ENCODE measurements at places on chromosomes 12 and 14.

GRCh38 chr12:212715-213526, 1.0 kb downstream of the SLC6A12 start:
- no peak for DNase-seq

DNA sequence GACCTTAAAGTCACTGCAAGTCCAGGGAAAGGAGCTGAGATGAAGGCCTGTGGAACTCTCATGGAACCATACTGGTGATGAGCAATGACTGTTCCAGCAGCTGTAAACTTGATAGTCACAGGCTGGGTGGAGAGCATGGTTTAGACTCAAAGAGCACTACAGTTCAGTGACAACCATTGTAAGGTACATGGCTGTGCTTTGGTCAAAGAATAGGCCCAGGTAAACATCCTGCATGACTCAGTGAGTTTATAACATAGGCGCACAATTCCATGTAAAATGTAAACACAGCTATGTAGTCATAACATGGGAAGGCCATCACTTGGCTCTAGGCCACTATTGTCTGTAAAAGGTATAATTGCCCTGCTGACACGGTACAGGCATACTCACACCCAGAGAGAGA, 119.3 kb upstream of the FSCB start:
- DNase-seq: no peak

GRCh38 chr12:23564451-23565152, 384.9 kb downstream of the SOX5 start:
- DNase-seq: no peak

DNA sequence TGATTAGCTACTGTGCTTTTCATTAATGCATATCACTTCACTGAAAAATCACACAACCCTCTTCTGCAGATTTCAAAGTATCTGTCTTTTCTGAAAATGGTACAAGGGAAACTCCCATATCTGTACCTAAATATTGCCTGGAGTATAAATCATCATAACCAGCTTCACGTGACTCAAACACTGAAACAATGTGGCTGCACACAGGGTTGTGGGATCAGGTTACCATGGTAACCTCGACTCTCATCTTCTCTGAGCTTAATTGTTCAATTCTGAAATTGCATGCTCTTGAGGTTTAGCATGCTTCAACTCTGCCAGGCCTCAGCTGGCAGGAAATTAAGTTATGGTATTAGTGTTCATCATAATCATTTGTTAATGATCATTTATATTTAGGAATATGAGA, 77.5 kb upstream of the CPSF6 start:
- DNase-seq: no peak

- DNase-seq: no peak
These were observed 121.2 kb upstream of the PTPRB start for GRCh38 chr12:70758494-70758845.

- DNase-seq: no peak
These were observed 32.0 kb downstream of the DCP1B start for GRCh38 chr12:1972260-1972659.

- no peak for DNase-seq
These were observed 2.7 kb upstream of the SEL1L start for GRCh38 chr14:81536241-81536771.

- DNase-seq: no peak
These were observed 150.3 kb upstream of the PRKD1 start for GRCh38 chr14:30077946-30078345.

DNA sequence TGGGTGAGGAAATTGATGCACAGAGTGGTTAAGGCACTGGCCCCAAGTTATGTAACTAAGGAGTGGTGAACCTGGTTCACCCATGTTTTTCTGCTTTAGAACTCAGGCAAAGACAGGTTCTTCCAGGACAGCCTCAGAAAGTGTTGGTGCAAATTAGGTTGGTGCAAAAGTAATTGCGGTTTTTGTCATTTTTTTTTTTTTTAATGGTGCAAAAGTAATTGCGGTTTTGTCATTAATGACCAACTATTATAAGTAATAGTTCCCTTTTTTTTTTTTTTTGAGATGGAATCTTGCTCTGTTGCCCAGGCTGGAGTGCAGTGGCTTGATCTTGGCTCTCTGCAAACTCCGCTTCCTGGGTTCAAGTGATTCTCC, 5.2 kb upstream of the SSH1 start:
- DNase-seq: no peak

GRCh38 chr14:105411985-105412770, 7.4 kb upstream of the MTA1 start:
- DNase-seq: no peak

GRCh38 chr12:52418576-52419110, 12.5 kb upstream of the KRT82 start:
- no peak for DNase-seq

DNA sequence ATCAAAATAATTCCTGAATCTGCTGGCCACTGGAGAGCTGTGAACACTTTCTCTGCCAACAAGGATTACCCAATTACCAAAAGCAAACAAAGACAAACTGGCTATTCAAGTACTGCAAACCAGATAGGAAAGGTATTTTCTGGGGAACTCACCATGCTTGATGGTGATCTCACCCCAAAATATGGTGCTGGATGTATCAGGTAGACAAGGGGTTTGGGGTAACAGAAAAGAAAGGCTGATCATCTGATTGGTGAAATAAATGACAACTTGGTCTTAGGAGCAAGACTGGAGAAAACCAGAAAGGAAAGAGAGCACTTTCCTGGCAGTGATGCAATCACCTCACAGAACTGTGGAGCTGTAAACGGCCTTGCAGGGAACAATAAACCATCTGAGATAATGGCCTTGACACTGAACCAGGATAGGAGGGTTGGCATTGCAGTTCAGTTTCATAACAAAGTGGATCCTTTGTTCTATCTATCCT, 31.0 kb upstream of the NPFF start:
- no peak for DNase-seq

GRCh38 chr14:104698688-104699425, 9.4 kb downstream of the INF2 start:
- no peak for DNase-seq

DNA sequence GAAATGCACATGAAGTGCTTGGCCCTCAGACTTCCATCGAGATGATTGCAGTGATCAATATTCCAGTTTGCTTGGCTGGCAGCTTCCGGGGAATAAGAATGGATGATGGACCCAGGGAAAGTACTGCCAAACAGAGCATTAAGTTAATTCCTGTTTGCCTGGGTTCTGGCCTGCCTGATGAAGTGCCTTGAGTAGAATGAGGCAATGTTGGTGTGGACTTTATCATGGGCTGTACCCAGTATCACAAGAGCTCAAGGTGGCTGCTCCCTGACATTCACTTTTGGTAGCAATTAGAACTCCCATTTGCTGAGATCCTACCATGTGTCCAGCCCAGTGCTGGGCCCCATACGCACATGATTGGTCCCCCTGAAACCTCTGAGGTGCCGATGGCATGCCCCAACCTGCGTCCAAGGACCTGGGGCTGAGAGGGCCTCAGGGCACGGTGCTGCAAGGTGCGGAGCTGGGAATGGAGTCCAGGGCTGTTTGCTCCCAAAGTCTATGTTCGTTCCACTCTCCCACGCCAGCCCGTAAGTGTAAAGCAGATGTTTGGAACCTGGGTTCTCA, 80.7 kb downstream of the SLC25A47 start:
- no peak for DNase-seq

- no peak for DNase-seq
These were observed 1.2 kb downstream of the PAWR start for GRCh38 chr12:79689477-79690141.

DNA sequence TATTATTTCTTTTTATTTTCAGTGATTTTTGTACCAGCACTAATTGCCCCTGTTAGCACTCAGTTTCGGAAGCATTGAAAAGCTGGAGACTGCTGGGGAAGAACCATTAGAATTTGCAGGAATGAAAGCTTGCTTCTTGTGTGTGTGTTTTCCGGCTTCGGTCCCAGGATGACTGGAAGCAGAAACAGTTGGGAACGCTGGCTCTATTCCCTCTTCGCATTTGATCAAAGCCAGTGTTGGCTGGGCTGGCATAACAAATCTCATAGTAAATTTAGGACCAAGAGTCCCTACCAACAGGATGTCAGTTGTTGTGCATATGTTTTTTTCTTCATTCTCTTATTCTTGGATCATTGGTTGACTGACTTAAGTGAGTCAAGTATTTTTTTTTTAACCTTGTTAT, 53.6 kb upstream of the TRAF3 start:
- no peak for DNase-seq

DNA sequence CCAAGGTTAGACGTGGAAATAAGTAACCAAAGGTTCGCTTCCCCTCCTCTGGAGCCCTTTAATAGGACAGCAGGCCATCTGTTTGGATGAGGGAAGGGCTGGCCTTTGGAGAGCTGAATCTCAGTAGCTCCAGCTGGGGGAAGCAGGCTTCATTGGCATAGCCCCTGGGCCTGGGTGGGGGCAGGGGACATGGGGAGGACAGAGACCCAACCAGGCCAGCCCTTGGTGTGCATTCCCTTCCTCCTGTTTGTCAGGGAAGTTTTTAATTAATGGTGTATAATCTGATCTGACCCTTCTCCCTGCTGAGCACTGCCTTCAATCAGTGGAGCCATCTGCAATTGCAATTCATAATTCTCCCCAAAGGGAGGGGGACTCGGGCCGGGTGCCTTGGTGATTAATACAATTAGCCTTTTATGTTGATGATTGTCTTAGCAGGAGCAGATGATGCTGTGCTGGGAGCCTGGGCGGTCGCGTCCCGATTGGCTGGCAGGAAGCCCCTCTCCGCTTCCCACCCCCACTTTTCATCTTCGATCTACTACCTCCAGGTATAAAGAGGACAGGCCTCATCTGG, 6.4 kb downstream of the AQP6 start:
- DNase-seq: no peak

- DNase-seq: no peak
These were observed 11.1 kb downstream of the AKAP5 start for GRCh38 chr14:64476438-64476837.

DNA sequence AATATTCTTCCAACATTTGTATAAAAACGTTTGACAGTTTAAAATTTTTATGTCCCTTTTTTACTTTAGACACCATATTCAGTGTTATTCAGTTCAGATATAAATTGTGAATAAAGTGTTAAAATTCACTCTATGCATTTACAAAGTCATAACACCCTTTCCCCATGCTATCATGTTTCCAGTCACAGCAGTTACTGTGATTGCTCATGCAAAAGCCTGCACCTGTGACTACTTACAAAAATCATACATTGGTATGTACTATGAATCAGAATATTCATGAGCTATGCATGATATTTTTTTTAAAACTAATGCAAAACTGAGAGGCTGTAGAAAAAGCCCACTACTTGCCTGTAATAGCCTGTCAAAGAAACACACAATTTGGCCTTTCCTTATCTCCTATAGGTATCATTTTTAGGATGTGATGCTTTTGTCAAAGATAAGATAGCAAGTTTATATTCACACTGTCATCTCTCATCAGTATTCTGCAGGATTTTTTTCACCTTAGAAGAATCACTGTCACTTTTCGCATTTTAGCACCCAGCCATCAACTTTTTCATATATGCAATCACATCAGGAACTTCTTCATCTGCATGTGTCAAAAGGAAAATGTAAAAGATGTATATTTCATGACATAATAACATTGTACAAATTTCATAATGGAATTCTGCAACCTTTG, 443.2 kb downstream of the C12orf50 start:
- DNase-seq: no peak

- DNase-seq: no peak
These were observed 46.3 kb upstream of the PTGDR start for GRCh38 chr14:52220924-52221811.

DNA sequence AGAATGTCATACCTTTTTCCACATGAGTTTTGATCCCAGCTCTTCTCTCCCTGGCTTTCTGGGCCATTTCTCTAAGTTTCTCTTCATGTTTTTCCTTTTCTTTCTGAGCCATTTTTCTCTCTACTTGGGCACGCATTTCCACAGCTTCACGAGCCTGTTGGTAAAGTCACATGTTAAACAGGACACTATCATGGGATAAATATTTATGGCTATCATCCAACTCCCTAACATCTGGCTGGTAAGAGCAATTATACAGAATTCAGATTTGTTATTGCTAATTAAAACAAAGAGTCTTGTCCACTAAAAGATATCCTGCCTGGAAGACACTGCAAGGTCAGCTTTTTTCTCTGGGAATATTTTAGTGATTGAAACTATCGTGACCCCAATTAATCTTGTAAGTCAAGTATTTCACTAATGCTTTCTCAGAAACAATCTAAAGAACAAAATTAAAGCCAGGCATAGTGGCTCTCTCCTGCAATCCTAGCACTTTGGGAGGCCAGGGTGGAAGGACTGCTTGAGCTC, 23.1 kb downstream of the SLIRP start:
- no peak for DNase-seq

DNA sequence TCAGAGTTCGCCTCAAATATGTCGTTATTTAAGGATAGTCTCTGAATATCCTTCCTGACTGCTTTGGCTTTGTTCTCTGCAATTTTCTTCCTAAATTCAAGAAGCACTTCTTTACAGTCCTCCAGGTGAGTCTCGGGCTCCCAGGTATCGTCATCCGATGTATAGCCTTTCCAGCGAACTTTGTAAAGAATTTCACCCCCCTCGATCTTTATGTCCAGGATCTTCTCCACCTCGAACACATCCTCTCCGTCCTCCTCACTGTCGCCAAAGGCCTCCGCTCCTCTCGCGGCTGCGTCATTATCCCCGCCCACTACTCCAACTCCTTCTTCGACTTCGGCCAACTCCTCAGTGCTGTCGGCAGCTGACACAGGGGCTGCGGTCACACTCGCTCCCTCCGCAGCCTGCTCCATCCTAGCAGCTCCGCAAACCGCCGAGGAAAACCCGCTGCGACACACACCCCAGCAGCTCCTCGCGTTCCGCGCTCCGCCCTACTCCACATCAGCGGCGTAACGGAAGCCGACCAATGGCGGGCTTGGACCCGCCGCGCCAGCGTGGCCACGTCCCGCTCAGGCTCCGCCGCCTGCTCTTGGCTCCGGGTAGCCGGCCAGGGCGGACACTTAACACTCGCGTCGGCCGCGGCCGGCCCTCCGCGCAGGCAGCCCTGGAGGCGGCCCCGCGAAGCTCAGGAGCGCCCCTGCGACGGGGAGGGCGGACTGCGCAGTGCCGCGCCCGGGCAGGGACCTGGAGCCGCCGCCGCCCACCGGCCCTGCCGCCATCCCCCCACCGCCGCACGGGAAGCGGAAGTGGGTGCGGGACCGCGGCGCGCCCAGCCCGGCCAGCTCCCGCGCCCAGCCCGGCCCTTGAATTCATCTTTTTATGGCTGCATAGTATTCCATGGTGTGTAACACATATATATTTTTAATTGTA, 4.1 kb downstream of the CD163L1 start:
- DNase-seq: peak; percentile 3

Data from spinal cord (tissue), 10 donors.